Activated CD4-positive, alpha-beta memory T cell treated with anti-CD3 and anti-CD28 coated beads for 36 hours (primary cell): ENCODE measurements at places on chromosomes 3 and 15. TPM values are rescaled to one million over a fixed set of nuclear protein-coding genes. Genes with fewer than 3 reads are reported as not detected.

GRCh38 chr3:23330568-23330967 is 127.4 kb downstream of the UBE2E2 start:
- H3K27ac ChIP-seq: no peak overlapping the region
- no peak overlapping the region for H3K4me3 ChIP-seq
- H3K27me3 ChIP-seq: no peaks in the 10 kb centered on the region
- no peaks in the 10 kb centered on the region for H3K36me3 ChIP-seq
- peaks cover 2% of the 10 kb centered on the region for H3K4me1 ChIP-seq

GRCh38 chr3:36221975-36222374 is 158.3 kb upstream of the STAC start:
- H3K36me3 ChIP-seq: no peaks in the 10 kb centered on the region
- H3K27ac ChIP-seq: no peak overlapping the region
- no peak for DNase-seq
- peaks cover 2% of the 10 kb centered on the region for H3K27me3 ChIP-seq
- H3K4me1 ChIP-seq: no peaks in the 10 kb centered on the region

GRCh38 chr3:117454254-117454653 is 744.7 kb downstream of the TUSC7 start:
- H3K36me3 ChIP-seq: no peaks in the 10 kb centered on the region
- no peak for DNase-seq
- H3K4me1 ChIP-seq: no peaks in the 10 kb centered on the region
- H3K4me3 ChIP-seq: no peak overlapping the region
- H3K27me3 ChIP-seq: no peaks in the 10 kb centered on the region

GRCh38 chr3:106877627-106878026 is 499.6 kb upstream of the CCDC54 start:
- H3K27me3 ChIP-seq: no peaks in the 10 kb centered on the region
- no peaks in the 10 kb centered on the region for H3K36me3 ChIP-seq
- no peak overlapping the region for H3K4me3 ChIP-seq
- DNase-seq: no peak

The TMEM212 gene
- not detected for total RNA-seq
